Activated B cell treated with CpG ODN at 0.5 μM for 24 hours (primary cell): ENCODE measurements at places on chromosomes 2 and 18. TPM values are rescaled to one million over a fixed set of nuclear protein-coding genes. Genes with fewer than 3 reads are reported as not detected.

GRCh38 chr18:35933982-35934381 lies 38.5 kb upstream of the RMP24 start:
- no peak for DNase-seq

DNA sequence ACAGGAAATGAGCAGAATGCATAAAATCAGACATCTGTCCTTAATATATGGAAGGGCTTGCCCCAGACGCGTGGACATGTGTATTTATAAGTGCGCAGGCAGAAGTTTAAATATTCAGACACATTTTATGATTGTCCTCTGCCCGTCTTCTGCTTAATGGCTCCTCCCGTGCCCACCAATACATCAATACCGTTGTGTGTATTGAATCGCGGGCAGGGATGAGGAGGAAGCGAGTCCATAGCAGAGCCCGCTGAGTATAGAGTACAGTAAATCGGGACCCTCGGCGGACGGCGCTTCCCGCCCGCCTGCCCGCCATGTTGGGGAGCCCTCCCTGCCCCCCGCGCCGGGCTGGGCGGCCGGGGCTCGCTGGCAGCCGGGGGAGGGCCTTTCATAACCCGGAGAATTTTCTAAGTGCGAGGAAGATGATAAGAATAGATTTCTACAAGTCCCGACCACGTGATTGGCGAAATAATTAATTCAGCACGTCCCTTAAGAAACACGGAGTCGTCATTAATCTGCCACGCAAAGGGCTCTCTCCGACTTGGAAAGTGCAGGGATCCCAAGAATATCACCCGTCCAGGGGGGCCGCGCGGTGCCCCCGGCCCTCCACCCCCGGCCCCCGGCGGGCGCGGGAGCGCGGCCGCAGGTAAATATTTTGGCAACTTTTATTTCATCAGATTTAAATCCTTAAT lies at the start of gene HOXD3:
HOXD3 (plus strand) TSS at position 501 of the 692 bp plus-strand sequence. CDS start 11,808 bp downstream, outside the sequence.
- no peak for DNase-seq

GRCh38 chr2:223113161-223113560 lies 61.2 kb downstream of the KCNE4 start:
- DNase-seq = no peak

The DSG4 gene
- total RNA-seq = not detected in 2 replicates

- DNase-seq = no peak
Observed at GRCh38 chr2:204129591-204130294, 193.2 kb downstream of the ICOS start.

GRCh38 chr18:36887864-36888263 lies 58.9 kb downstream of the KIAA1328 start:
- no peak for DNase-seq

GRCh38 chr2:152037743-152038435 lies 61.0 kb downstream of the CACNB4 start:
- no peak for DNase-seq

The SPC25 gene
- total RNA-seq = 0.18 and 0.95 TPM in 2 replicates

GRCh38 chr2:128600581-128601297 lies 282.1 kb upstream of the HS6ST1 start:
- DNase-seq = no peak

The POU3F3 gene
- total RNA-seq = not detected in 2 replicates

DNA sequence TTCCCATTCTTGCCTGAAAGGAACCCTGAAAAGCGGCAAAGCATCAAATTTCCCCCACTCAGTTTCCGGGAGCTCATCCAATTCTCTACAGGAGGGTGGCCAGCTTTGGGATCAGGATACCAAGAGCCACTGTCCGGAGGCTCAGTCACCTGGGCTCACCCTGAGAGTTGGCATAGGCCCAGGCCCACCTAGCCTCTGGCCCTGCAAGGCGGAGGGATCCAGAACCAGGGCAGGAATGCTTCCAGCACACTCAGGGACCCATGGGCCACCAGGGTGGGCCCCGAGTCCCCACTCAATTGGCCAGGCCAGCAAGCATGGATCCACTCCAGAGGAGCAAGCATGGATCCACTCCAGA lies 432.9 kb upstream of the MYT1L start:
- DNase-seq = no peak

The GAREM2 gene
- 2.2 and 3.1 TPM in 2 replicates for total RNA-seq

DNA sequence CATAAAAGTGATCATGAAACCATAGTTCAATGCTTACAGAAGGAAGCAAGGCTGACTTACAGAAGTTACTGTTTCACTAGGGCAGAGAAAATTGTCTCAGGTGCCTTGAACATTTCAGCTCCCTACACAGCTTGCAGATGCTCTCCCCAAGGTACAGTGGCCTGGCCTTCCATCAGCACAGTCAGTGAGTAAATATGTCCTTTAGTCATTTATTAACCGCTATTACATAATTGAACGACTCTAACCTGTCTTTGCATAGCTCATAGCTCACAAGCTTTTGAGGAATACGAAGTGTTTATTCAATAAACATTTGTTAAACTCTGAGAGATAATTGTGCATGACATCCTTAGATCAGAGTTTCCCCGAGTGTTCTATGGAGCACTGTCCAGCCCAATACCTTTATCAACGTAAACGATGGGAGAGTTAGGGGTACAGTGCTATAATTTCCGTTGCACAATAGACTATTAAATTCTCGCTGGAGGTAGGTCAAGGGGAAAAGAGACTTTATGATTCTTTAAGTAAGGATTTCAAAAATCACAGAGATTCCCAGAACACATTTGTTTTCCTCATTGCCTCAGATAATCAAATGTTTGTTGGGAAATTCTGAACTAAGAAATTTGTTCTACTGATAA lies 677.8 kb downstream of the TSN start:
- DNase-seq = no peak

DNA sequence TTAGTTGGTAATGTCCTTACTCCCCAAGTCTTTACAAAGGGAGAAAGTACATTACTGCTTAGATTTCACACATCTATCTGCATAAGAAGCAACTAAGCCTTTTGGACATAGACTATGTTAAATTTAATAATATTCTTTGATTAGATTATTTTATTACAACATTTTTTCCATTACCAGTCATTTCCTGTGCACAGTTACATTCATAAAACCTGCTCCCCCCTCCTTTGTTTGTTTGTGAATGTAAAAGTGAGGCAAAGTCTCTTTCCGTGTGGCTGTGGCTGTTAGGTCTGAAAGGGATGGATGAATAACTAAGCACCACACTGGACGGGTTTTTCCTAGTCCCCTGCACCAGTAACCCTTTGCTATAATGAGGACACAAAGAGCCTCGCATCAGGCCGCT lies 9.6 kb downstream of the PTGR3 start:
- DNase-seq = no peak

- no peak for DNase-seq
Observed at GRCh38 chr18:8153887-8154583, 455.2 kb upstream of the RAB12 start.

DNA sequence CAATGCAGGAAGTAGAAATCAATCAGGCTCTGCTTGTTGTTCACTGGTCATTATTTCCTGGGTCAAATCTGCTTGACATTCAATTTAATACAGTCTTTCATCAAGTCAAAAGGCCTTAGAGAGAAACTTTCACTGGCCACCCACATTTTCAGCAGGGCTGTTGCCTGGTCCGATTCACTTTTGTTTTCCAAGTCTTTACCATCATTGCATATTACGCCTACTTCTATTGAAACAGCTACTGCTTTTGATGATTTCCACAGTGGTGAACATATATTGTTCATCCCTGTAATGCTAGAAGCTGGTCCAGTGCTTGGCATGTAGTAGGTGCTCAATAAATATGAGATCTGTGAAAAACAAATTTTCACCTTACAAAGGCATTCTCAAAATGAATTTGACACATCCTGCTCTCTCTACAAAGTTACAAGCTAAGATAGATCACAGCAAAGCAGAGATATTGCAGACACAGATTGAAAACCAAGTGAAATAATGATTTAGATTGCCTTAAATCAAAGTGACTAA lies 600.1 kb downstream of the ARHGAP15 start:
- DNase-seq = no peak

The IGFBP5 gene
- total RNA-seq = not detected in 2 replicates
